Dermis blood vessel endothelial cell (primary cell): ENCODE measurements at places on chromosomes 7 and 10. TPM values are rescaled to one million over a fixed set of nuclear protein-coding genes. Genes with fewer than 3 reads are reported as not detected.

The ZNF736 gene
- 8.7 and 11.2 TPM in 2 replicates for total RNA-seq

The TFEC gene
- total RNA-seq: 2.0 and 3.1 TPM in 2 replicates

The LEP gene
- total RNA-seq: not detected in 2 replicates

The DNAJC12 gene
- total RNA-seq: 3.9 and 4.1 TPM in 2 replicates

The NRCAM gene
- 9.2 and 16.0 TPM in 2 replicates for total RNA-seq

The GDF10 gene
- not detected in 2 replicates for total RNA-seq

The SLC16A12 gene
- total RNA-seq: 0.14 and 0.34 TPM in 2 replicates

The NANOS1 gene
- total RNA-seq: 0.09 and 0.17 TPM in 2 replicates

The CDK1 gene
- total RNA-seq: 38.8 and 100 TPM in 2 replicates

The PSD gene
- total RNA-seq: 0.23 and 0.34 TPM in 2 replicates

The APBB1IP gene
- 0.05 and 0.17 TPM in 2 replicates for total RNA-seq

The INPP5A gene
- 24.1 and 32.8 TPM in 2 replicates for total RNA-seq

The LRRD1 gene
- total RNA-seq: under 0.01 TPM in 1 of 2 replicates, not detected in the other

The PIP gene
- total RNA-seq: not detected in 2 replicates

The SLC26A4 gene
- total RNA-seq: 8.0 and 9.4 TPM in 2 replicates

The ADAMTS14 gene
- total RNA-seq: under 0.01 and 0.05 TPM in 2 replicates

The KCNIP2 gene
- total RNA-seq: 0.85 TPM in 1 of 2 replicates, not detected in the other

The SFR1 gene
- total RNA-seq: 7.0 and 10.0 TPM in 2 replicates

The TBX20 gene
- total RNA-seq: not detected in 2 replicates

The ADAM12 gene
- 0.28 and 0.68 TPM in 2 replicates for total RNA-seq

The RPEL1 gene
- 0.09 and 0.17 TPM in 2 replicates for total RNA-seq

The ACTR3C gene
- total RNA-seq: 8.9 and 9.5 TPM in 2 replicates

The HACD1 gene
- 15.5 and 27.9 TPM in 2 replicates for total RNA-seq

The LMBR1 gene
- 156 and 194 TPM in 2 replicates for total RNA-seq

The PLXNA4 gene
- 1.5 and 14.9 TPM in 2 replicates for total RNA-seq

The AS3MT gene
- total RNA-seq: 1.2 and 2.0 TPM in 2 replicates

The SYCE1 gene
- not detected in 2 replicates for total RNA-seq

The EN2 gene
- not detected in 2 replicates for total RNA-seq

The EPHB6 gene
- total RNA-seq: under 0.01 and 0.09 TPM in 2 replicates

The MET gene
- 66.4 and 113 TPM in 2 replicates for total RNA-seq

The PNLIPRP3 gene
- under 0.01 TPM in 1 of 2 replicates, not detected in the other for total RNA-seq

The PFKFB3 gene
- 30.1 and 35.3 TPM in 2 replicates for total RNA-seq
